SK-N-SH treated with all-trans-retinoic acid at 6 μM for 48 hours (cell line): ENCODE measurements at places on chromosomes 16 and 17.
A peak's percentile ranks its signal among the peaks of the same experiment; 100 is the strongest.

DNA sequence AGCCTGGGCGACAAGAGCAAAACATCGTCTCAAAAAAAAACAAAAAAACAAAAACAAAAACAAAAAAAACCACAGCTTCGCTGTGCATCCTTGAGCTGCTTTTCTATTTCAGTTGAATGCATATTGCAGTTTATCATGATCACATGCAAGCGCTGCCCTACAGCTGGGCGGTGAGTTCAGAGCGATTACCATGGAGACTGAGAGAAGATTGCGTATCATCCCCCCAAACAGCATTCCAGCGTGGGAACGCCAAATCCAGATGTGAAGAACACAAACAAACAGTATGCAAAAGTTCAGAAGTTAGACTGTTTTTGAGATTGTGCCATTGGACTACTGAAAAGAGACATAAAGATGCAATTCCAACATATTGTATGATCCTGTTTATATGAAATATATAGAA lies 15.1 kb upstream of the SLC52A1 start:
- ATAC-seq = no peak

DNA sequence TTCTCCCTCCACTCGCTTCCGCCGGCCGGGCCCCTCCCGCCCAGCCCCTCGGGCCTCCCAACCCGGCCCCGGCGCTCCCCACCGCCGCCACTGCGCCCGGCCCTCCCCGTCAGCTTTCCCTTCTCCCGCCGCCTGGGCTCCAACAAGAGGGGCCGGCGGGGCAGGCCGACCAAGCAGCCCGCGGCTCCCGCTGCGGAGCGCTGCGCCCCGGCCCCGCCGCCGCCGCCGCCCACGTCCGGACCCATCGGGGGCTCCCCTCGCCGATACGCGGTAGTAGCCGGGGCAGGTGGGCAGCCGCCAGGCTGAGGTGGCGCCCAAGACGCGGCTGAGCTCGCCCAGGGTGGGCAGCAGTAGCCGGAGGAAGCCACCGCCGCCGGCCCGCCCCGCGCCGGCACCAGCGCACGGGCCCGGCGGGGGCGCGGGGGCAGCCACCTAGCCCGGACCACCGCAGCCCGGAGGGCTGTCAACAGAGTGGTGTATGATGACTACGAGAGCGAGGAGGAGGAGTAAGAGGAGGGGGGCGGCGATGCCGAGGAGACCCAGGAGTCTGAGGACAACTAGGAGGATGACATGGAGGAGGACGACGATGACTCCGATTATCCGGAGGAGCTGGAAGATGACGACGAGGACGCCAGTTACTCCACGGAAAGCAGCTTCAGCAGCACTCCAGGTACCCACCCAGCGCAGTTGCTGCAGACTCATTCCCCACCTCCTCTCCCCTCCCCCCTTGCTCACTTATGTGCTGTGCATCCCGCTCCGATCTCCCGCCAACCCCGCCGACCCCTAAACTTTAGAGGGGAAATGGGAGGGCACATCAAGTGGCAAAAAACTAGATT lies 498 bp downstream of the LRRC37B start:
- peak; percentile 73 for ATAC-seq

DNA sequence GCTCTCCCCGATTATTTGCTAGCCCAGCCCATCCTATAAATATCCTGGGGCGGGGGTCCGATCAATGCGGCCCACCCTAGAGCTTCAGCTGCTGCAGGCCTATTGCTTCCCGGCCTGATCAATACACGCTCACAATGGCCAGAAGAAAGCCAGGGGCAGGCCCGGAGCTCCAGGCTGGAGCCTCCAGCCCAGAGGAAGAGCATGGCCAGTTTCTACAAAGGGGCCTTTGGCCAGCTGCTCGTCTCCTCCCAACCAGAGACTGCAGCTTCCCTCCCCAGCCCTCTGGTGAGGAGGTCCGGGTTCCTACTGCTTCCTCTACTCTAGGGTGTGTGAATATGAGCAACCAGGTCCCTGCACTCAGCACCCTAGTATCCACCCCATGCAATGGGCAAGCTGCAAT lies 36.7 kb downstream of the SALL1 start:
- ATAC-seq = no peak

DNA sequence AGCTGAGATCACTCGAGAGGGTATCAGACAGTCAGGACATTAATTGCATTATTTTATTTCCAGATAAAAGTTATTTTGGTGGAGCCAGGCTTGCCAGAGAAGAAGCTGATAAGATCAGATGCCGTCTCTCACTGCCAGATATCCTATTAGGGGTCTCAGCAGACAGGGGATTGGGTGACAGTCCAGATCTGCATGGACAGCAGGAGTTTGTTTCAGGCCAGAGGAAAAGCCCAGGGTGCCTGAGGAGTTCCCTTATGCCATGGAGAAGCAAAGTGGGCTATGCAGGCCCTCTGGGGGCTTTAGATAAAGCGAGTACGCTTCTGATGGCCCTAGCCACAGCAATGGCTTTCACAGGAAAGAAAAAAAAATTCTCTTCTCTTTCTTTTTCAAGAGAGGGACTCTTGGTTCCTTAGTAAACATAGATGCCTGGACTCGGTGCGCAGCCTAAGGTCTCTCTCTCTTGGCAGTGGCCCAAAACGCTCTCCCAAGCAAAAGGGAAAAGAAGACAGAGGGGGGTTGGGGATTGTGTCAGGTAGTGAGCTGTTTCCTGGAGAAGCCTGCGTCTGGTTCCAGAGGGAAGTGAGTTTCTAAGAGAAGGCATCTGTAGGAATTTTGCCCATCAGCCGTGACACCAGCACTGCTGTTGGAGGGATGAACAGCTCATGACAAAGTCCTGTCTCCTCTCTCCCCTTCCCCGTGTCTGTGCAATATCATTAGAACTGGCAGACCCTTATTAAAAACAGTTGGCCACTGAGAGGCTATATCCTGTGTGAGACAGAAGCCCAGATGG lies 166.3 kb upstream of the FOXF1 start:
- peak; percentile 50 for ATAC-seq

GRCh38 chr16:69111876-69112230 lies 6.4 kb downstream of the HAS3 start:
- no peak for ATAC-seq

- ATAC-seq = no peak
These were observed 104.7 kb upstream of the ADAMTS18 start for GRCh38 chr16:77539421-77540034.

GRCh38 chr16:86584726-86585721 lies 6.7 kb downstream of the FOXL1 start:
- ATAC-seq = peak; percentile 15

DNA sequence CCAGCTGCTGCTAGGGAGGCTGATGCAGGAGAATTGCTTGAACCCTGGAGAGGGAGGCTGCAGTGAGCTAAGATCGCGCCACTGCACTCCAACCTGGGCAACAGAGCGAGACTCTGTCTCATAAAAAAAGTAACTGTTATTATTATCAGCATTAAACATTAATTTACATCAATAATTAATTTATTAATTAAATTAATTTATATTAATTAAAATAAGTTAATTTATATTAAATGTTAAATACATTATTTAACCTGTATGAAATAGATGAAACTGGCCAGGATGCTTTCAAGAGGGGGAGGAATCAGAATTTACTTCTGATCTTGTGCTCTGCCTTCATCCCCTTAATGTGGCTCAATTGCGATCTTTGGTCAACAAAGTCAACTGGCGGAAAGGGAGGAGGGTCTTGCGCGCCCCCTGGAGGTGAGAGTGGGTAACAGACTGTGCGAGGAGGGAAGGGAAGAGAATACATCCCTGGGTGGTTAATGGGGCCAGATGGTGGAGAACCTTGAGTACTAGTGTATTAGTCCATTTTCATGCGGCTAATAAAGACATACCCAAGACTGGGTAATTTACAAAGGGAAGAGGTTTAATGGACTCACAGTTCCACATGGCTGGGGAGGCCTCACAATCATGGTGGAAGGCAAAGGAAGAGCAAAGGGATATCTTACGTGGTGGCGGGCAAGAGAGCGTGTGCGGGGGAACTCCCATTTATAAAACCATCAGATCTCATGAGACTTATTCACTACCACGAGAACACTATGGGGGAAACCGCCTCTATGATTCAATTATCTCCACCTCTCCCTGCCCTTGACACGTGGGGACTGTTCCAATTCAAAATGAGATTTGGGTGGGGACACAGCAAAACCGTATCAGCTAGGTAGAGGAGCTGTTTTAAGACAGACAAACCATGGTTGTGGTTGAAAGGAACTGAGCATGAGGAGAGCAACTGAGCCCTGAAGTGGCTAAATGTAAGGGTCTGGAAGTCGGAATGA lies 15.7 kb upstream of the CPPED1 start:
- peak; percentile 64 for ATAC-seq

GRCh38 chr17:752620-753219 lies 656 bp upstream of the GEMIN4 start:
- peak; percentile 2 for ATAC-seq

GRCh38 chr16:66682271-66682670 lies 14.3 kb downstream of the CMTM4 start:
- no peak for ATAC-seq

- ATAC-seq = no peak
These were observed 13.2 kb downstream of the UTP4 start for GRCh38 chr16:69145658-69146057.

DNA sequence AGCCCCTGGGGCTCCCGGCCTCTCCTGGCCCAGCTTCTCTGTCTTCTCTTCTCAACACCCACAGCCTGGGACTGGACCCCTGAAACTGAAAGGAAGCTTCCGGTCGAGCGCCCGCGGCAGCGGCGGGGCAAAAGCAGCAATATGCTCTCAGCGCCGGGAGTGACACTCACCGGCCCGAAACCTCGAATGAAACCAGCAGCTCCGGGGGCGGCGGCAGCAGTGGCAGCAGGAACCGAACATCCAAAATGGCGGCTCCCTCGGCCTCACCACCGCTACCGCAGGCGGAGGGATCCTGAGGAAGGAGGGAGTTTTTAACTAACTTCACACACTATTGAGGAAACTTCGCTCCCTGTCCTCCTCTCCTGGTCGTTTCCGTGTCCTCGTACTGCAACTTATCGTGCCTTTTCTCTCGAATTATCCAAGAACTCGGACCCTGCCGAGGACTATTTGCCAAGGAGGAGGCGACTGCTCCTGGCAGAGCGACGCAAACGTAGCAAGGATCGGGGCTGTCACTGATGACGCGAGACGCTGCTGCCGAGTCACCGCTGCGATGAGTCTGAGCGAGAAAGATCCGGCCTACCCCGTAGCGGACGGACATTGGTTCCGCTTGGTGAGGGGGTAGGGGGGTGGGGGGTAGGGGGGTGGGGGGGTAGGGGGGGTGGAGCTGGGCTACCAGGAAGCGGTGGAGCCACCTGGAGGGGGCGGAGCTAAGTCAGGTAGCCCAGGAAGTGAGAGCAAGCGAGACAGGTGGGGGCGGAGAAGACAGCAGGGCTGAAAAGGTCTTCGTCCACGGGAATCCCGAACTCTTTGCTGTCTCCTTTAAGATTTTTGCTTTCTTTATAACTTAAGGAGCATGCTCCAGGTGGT lies at the start of gene AP1G1:
Gene AP1G1, minus strand, starts transcription at position 242 of the 867 bp plus-strand sequence. CDS start 19,355 bp downstream, outside the sequence.
- ATAC-seq = peak; percentile 97

- ATAC-seq = no peak
These were observed 6.1 kb downstream of the RFFL start for GRCh38 chr17:35057332-35057915.

DNA sequence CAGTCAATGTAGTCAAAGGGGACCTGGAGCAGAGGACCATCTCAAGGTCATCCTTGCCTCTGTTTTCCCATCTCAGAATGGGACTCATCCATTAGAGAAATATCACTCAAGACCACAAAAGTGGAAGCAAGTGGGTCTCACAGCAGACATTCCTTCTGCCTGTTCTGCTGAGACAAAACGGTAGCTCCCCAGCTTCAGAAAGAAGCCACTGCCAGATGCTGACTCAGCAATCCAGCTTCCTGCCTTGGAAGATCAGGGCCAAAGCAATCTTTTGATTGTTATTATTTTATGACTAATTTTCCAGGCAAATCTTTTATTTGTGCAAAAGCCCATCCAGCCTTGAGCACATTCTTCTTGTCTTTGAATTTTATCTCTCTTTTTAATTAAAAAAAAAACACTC lies 86.8 kb downstream of the CCT6B start:
- no peak for ATAC-seq

- no peak for ATAC-seq
These were observed 18.7 kb upstream of the COX10 start for GRCh38 chr17:14050616-14051015.

GRCh38 chr16:10080051-10080772 lies 102.0 kb downstream of the GRIN2A start:
- no peak for ATAC-seq

DNA sequence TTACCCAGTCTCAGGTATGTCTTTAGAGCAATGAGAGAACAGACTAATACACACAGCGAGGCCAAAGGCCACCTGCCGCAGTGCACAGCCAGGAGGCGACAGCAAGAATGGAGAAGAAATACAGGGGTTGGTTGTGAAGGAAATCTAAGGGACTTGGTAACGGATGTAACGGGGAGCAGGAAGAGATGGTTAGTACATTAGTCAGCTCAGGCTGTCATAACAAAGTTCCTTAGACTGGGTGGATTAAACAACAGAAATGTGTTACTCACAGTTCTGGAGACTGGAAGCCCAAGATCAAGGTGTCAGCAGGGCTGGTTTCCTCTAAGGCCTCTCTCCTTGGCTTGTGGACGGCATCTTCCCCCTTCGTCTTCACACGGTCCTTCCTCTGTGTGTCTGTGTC lies 47.1 kb downstream of the TVP23C start:
- ATAC-seq = no peak

DNA sequence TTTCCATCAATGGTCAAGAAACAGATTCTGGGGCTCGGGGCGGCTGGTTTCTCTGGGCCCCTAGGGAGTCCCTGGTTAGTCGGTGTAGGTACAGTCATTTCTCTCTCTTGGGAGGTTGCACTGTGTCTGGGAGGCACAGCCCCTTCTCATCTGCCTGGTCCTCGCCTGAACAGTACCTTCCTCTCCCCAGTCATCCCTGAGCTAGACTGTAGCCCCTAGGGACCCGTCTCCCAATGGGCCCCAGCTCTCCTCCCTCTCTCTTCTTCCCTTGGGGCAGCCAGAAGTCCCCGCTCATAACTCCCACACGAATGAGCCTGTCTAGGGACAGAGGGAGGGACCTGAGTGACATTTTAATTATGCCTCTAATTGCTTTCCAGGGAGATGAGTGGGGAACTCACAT lies 20.2 kb upstream of the CPSF4L start:
- ATAC-seq = no peak

DNA sequence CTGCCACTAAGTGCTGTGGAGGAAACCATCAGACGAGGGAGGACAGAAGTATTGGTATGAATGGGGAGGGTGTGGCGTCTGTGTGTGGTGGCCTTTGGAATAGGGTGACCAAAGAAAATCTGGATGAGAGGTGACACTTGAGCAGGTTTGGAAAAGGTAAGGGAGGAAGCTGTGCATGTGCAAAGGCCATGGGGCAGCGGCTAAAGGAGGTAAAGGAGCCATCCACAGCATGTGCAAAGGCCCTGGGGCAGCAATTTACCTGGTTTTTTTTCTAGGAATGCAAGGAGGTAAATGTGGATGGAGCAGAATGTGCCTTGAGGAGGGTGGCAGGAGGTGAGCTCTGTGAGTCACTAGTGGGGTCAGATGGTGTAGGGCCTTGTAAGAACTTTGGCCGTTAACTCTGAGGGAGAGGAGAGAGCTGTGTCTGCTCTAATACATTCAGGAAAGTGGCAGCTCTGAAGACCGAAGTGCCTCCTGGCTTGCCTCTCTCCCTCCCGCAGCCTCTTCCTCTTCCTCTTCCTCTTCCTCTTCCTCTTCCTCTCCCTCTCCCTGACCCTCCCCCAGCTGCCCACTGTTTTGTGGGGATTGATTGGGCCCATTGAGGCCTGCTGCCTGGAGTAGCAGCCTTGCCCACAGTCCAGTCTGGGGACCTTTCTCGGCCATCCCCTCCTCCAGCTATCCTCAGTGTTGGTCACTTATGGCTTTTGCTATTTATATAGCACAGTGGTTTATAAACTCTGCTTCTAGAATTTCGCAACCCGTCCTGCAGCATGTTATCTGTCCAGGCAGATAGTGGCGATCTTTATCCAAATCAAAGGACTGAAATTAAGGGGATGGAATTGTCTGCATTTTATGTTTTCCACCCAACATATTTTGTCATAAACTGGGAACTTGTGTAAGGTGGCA lies 38.7 kb downstream of the CMIP start:
- ATAC-seq = no peak
